Dorsolateral prefrontal cortex (tissue), 122 donors: ENCODE measurements at places on chromosomes 4 and X.

- no peak for DNase-seq
Measured at GRCh38 chr4:7073526-7074390, 5.9 kb upstream of the GRPEL1 start.

DNA sequence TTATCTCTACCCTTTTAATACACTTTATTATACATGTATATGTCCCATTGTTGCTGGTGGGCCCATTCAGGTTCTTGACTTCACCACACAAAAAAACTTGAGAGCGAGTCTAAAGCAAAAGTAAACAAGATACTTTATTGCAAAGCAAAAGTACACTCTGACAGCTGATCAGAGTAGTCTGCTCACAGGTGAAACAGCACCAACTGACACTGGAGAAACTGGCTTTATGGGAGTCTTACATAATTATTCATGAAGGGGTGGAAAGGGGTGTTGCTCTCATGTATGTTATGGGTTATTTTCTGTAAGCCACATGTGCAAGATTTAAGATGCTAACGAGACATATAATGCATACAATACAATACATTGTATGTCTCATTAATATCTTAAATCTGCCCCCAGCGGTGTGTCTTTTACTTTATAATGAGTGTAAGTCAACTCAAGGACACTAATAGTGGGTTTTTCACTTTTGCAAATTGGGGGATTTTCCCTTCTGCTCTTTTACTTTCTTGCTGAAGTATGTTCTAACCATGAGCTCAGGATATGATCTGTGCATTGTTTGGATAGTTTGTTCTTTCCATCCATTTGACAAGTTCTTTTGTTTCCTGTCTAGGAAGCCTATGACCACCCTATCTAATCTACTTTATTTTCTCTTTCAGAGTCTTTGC, 256.1 kb upstream of the ITM2A start:
- no peak for DNase-seq

GRCh38 chrX:30170900-30171299, 44.5 kb upstream of the MAGEB2 start:
- no peak for DNase-seq

GRCh38 chr4:124593494-124593893, 119.0 kb downstream of the ANKRD50 start:
- DNase-seq, result no peak

GRCh38 chrX:134931550-134931949, 59.2 kb upstream of the SMIM10 start:
- no peak for DNase-seq

DNA sequence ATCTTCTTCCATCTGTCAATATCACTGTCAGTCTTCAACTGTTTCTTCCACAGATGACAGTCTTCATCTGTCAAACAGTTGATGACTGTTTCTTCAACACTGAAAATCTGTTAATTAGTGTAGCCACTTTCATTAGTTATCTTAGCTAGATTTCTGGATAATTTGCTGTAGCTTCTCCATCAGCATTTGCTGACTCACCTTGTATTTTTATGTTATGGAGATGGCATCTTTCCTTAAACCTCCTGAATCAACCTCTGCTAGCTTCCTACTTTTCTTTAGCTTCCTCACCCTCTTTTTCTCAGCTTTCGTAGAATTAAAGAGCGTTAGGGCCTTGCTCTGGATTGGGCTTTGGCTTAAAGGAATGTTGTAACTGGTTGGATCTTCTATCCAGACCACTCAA, 25.1 kb downstream of the USP53 start:
- DNase-seq, result no peak

GRCh38 chr4:112036886-112037285, 108.4 kb upstream of the FAM241A start:
- no peak for DNase-seq

GRCh38 chr4:37540486-37540885, 145.7 kb downstream of the RELL1 start:
- DNase-seq, result no peak

GRCh38 chr4:54100595-54101189, 729 bp downstream of the GSX2 start:
- no peak for DNase-seq
